Stimulated activated CD4-positive, alpha-beta T cell treated with anti-CD3 and anti-CD28 coated beads, TNF-alpha, amount 100 ng/mL, for 24 hours (primary cell): ENCODE measurements at places on chromosomes 1 and 21.
A peak's percentile ranks its signal among the peaks of the same experiment; 100 is the strongest.

- no peak for DNase-seq
Measured at GRCh38 chr1:221840511-221841243, 98.8 kb upstream of the DUSP10 start.

DNA sequence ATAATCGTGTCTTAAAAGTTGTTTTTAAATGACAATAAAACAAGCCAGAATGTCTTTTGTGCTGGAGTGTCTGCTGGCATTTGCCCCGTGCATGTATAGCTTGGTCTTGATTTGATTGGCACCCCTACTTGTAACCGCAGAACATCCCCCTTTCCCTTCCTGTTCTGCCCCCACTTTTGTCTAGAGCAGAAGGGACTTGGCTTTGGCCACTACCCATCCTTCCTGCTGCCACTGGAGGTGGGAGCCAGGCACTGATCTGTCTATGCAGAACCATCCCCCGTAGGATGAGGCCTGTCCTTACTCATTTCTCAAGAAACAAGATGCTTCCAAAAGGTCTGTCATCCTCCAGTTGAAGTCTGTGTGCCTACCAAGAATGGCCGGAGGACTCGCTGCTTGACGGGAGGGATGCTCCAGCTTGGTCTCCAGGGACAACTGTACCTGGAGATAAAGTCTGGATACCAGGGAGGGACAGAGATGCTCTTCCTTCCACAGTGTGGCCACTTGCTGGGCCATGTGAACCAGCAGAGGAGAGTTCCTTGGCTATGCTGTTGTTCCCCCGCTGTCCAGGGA lies 1.1 kb upstream of the SLC27A3 start:
- no peak for DNase-seq

DNA sequence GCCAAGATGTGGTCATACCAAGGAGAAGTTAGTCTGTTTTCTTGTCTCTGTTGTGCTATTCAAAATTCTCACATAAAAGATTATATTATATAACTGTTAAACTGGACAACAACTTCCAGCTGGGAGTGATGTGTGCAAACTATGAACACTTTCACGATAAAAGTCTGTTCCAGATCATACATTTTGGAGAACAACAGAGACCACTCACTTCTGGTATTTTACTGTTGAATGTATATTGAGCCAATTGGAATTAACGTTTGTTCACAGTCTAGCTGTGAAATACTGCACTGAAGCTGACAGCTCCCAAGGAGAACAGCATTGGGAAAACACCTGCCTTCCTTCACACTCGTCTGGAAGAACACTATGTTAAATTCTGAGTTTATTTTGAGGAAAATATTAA lies 860 bp upstream of the SHCBP1L start:
- no peak for DNase-seq

DNA sequence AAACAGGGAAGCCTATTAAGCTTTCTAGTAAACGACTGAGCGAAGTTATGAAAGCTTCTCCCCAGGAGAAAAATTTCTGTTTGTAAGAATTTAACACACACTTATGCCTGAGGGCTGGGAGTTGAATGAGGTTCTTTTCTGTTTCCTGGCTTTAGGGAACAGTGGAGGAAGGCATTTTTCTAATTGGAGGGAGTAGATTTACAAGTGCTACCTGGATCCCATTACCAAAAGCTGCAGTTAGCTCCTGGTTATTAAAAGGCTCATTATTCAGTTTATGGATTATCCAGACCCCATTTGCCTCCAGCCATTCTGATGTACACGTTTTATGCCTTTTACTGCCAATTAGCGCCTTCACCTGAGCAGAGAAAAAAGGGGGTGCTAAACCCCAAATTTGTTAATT lies 7.5 kb downstream of the ST6GALNAC3 start:
- no peak for DNase-seq

DNA sequence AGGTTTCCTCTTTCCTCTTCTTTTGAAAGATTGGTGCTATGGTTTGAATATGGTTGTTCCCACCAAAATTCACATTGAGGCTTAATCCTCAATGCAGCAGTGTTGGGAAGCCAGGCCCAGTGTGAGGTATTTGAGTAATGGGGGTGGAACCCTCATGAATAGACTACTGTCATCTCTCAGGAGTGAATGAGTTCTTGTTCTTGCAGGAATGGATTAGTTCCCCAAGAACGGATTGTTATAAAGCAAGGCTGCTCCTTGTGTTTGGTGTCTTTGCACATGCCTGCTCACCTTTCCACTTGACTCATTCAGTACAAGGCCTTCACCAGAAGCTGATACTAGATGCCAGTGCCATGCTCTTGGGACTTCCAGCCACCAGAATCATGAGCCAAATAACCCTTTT lies 223.2 kb downstream of the BACH1 start:
- no peak for DNase-seq

- peak; percentile 29 for DNase-seq
Measured at GRCh38 chr1:109248797-109249629, at the start of gene CELSR2. Gene CELSR2 (plus strand): TSS chr1:109249539. CDS start chr1:109250080, 541 bp downstream.

DNA sequence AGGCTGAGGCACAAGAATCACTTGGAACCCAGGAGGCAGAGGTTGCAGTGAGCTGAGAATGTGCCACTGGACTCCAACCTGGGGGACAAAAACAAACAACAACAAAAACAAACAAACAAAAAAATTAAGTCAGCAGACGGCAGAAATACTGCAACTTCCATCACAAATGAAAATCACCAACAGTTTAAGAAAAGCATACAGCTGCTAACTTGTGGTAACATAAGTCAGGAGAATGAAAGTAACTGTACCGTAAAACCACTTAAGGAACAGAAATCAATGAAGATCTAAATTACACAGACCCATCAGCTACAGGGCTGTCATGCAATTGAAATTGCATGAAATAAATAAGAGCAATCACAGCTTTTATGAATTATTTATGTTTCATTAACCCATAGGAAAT lies 25.0 kb downstream of the MCOLN2 start:
- DNase-seq: no peak

DNA sequence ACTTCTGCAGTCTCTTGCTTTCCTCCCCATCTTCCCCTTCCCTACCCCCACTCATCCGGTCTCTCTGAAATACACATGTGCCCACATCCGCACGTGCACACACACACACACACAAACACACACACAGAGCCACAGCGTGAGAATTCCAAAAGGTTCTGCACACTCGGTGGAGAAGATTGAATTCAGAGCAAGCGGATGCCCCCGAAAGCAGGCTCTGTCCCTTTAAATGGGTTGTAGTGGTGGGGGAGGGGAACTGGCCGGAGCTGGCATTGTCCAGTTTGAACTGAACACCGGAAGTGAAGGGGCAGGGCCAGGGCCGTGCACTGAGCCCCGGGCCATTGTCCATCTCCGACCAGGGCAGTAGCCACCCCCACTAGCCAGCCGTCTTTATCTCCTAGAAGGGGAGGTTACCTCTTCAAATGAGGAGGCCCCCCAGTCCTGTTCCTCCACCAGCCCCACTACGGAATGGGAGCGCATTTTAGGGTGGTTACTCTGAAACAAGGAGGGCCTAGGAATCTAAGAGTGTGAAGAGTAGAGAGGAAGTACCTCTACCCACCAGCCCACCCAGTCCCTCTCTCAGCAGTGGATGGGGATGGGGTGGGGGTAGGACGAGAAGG lies 1.3 kb upstream of the LIN28A start:
- no peak for DNase-seq

- DNase-seq: no peak
Measured at GRCh38 chr1:55138823-55139222, 76.3 kb downstream of the USP24 start.

GRCh38 chr1:248841702-248842395 lies 3.8 kb downstream of the ZNF672 start:
- DNase-seq: no peak

GRCh38 chr1:115728341-115728740 lies 40.2 kb downstream of the CASQ2 start:
- no peak for DNase-seq

- no peak for DNase-seq
Measured at GRCh38 chr1:246856371-246856770, 75.4 kb downstream of the AHCTF1 start.

GRCh38 chr1:204072931-204073836 lies at the start of gene SOX13:
Gene SOX13 (plus strand): TSS chr1:204073115. CDS start chr1:204112916, 39,801 bp downstream.
- DNase-seq: no peak

DNA sequence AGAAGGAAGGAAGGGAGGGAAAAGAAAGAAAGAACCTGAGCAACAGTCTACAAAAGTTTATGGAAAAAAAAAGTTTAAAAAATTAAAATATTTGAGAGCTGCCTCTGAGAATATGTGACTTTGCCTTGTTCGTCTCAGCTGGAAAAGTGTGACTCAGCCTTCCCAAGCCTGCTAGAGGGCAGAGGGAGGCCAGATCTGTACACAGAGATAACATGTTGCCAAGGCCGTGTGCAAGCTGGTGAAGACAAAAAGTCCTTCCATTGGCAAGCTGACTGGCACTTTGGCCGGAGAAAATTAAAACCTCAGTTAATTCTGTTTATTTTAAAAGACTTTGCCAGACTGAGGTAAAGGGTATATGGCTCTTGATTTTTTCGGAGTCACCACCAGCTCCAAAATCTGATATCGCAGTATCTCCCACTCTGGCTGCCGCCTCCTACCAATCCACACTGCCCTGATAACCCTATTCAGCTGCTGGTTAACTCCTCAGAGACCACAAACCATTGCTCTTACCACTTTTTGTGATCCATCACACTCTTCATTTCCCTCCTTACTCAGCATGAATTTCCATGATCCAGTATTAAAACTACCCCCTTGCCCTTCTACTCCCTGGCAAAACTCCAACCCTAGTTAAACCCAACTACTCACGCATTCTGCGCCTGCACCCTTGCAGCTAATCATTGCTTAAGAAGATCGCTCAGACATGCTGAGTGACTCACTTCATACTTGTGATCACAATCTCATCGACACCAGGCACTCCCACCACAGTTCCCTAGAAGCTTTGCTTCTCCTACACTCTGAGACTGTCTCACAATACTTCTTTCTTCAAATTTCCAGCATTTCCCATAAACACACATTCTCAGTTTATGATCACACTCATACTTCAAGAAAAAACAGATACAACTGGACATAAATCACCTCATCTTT lies 5.7 kb upstream of the PPP1R15B start:
- no peak for DNase-seq

DNA sequence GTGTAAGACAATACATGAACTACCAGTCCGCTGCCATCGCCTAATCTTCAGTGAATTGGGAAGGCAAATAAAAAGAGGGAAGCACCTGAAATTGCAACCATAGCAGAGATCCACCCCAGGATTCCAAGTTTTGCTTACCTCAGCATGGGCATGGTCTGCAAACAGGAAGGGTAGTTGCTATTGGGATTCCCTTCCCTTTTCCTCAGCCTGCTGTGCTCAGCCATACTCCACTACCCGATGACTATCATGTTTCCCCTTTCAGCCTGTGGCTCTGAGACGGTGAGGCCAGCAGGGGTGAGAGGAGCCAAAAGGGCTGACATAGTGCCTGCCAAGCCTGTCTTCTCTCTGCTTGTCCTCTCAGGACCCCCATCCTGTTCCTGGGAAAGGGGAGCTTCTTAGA lies 64.2 kb downstream of the GPR137B start:
- no peak for DNase-seq

DNA sequence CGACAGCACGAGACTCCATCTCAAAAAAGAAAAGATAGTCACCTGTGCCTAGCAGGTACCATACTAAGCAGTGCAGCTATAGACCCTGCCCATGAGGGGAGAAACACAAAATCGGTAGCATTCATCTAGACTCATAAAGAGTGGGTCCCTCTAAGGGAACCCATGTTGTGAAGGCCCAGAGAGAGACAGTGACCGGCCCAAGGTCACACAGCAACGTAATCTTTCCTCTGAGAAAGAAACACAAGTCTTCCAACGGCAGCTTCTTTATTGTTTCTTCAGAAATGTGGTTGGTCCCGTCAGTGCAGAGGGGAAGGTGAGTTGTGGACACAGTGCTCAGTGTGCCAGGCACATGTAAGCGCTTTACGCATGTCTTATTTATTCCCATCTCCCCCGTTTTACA lies 198.6 kb upstream of the TMEM51 start:
- DNase-seq: no peak

DNA sequence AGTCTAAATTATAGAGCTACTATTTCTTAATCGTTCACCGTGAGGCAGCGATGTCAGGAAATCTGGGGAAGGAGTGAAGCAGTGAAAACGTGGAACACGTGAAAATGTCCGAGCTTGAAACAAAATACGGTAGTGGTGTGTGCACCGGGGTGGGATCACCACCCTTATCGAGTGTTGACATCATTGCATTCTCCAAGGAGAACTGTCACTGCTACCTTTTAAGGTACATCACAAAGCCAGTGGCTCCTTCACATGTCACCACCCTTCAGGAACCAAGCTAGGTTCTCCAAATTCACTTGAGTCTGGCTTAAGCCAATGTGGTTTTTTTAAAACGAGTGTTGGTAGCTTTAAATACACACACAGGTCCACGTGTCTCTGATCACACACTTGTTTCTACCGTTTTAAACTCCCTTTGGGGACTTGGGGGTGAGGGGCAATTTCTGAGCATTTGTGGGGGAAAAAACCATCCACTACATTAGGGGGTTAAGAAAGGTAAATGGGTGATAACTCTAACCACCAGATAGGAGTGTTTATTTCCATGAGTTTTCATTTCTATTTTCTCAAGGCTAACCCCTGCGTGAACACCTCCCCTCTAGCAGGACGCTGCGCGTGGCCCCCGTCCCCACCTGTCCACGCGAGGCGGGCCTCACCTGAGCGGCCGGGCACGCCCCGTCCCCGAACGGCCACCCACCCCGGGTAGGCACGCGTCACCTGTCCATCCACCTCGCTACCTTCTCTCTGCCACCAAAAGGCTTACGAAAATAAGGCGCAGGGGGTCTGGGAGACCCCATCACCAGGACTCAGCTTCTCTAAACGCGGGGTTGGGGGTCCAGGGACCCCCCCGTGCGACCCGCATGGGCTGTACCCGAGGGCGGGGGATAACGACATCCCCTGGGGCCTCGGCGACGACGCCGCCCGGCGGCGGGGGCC lies 978 bp downstream of the PRDM15 start:
- DNase-seq: no peak

DNA sequence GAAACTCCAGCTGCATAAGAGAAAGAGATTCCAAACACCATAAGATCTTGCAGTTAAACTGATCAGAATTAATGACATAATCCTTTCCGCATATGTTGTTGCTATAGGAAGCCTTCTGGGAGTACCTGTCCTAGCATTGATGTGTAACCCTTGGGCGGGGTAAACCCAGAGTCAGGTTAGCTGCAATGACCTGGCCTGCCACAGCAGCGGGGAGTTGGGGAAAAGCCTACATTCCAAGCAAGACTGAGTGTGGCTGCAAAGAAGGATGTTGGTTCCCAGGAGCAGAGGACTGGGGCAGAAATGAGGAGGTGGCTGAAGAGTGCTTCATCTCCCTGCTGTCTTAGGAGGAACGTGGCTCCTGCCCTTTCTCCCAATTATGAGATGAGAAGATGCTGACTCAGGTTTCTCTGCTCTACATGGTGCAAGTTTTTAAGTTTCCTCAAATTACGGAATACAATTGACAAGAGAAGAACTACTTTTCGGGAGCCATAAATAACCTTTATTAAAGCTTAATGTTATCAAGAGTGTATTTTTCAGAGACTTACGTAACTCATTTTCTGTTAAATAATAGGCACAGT lies 142.1 kb downstream of the RYR2 start:
- DNase-seq: no peak

DNA sequence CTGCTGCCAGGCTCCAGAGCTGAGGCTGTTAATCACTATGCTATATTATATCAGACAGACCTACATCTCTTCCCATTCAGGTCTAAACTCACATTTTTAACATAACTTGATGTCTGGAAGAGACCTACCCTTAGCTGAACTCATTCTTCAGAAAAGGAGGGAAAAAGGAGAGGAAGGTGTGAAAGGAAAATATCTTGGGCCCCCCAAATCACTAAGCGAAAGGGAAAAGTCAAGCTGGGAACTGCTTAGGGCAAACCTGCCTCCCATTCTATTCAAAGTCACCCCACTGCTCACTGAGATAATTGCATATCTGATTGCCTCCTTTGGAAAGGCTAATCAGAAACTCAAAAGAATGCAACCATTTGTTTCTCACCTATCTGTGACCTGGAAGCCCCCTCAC lies 222.2 kb downstream of the ASTN1 start:
- DNase-seq: no peak
